ENCODE measurements at places on chromosomes 3 and 15.

DNA sequence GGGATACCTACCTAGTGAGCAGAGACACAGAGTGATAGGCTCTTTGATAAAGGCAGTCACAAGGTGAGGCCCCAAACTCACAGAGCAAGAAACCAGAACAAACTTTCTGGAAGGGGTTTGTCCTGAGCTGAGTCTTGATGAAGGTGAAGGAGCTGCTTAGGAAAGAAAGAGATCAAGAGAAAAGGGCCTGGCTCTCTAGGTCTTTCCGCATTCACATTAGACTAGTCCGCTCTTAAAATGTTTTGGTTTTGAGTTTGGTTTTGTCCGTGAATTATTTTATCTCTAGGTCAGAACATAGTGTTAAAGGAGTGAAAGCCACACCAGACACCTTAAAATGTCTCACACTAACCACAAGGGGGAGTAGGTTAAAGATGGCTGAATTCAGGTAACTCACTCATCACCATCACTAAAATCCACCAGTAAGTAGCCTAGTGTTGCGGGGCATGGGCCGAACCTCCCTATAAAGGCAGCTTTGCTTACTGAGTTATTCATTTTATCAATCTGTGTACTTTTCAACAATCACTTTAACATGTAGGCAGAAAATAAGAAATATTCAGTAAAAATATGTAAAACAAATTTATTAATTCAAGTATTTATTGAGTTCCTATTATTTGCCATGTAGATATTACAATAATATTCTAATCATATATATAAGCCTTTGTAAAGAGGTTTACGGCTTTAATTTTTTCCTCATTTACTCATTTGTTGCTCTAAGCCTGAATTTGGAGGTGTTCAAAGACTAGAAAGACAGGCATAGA lies 121.5 kb upstream of the TSC22D2 start:
- DNase-seq: no peak

GRCh38 chr3:99330281-99330680 lies 308.1 kb upstream of the COL8A1 start:
- DNase-seq: no peak

- DNase-seq: no peak
Measured at GRCh38 chr3:52682016-52682415, 3.7 kb downstream of the PBRM1 start.

DNA sequence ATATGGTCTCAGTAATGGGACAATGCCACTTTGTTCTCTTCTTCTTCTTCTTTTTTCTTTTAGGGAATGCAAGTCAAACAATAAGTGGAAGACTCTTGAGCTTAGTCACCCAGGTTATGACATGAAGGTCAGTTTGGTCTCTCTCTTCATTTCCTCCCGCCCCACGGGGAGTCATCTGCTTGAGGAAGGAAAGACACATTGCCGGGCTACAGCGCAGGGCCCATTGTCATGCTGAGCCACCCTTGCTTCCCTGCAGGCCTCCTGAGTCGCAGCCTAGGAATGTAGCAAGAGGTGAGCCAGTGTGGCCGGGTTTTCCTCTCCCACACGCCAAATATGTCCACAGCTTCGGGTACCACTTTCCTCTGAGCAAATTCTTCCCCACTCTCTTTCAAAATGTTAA lies 47.6 kb downstream of the RAP2B start:
- no peak for DNase-seq

DNA sequence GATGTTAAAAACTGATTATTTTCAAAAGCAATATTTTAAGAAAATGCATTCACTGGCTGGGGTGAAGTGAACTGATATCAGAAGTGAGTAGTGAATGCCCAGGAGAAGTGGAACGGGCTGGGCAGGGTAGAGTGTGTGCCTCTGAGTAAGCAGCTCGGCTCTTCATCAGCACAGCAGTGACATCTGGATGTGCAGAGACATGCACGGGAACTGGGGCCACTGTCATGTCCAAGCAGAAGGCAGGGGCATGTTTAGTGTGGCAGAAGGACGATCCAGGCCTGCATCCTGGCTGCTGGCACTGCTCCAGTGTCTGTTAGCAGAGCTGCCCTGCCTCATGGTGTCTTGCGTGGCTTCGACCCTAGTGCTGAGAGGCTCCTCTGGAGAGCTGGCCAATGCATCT lies 305.6 kb upstream of the LRRFIP2 start:
- no peak for DNase-seq

DNA sequence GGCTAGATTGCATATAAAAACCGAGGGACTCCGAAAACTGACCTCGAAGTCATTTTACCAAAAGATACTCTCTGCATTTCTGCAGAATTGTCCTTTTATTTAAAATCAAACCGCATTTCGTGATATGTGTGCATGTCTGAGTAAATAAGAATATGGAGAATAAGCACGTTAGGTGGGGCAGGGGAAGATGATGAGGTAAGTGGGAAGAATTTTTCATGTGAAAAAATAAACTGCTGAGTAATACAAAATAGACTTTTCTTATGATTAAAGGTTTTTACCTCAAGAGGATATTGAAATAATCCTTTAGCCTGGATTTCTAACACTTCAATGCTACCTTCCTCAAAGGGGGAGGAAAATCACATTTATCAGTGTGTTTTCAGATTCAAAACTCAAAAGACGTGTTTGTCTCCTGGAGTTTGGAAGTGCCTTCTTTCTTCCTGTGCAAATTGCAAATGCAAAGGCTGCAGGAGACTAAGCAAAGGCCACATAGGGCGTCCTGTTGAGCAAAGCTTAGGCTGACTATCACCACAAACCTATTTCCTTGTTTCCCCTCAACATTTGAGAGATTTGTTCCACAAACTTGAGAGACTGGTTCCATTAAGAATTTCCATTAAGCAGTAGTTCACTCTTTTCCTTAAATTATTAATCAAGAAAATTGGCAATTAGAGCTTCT lies 813.5 kb downstream of the MCTP2 start:
- no peak for DNase-seq

DNA sequence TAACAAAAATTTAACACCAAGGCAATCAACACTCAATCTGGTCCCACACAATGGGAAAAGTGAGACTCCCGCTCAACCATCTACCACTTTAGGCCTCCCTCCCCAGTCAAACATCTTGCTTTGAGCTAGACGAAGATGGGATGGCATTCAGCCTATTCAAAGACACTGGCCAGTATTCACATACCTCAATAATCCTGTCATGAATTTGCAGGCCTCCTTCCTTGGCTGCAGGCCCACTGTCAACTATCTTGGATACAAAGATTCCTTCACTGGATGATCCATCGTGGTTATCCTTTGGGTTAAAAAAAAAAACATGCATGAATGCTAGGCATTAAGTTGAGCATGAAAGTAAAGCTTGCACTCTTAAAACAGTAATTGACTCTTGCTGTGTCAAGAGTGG lies 22.6 kb downstream of the PDZRN3 start:
- no peak for DNase-seq

- no peak for DNase-seq
Measured at GRCh38 chr3:48445277-48445882, 1.2 kb upstream of the ATRIP start.

DNA sequence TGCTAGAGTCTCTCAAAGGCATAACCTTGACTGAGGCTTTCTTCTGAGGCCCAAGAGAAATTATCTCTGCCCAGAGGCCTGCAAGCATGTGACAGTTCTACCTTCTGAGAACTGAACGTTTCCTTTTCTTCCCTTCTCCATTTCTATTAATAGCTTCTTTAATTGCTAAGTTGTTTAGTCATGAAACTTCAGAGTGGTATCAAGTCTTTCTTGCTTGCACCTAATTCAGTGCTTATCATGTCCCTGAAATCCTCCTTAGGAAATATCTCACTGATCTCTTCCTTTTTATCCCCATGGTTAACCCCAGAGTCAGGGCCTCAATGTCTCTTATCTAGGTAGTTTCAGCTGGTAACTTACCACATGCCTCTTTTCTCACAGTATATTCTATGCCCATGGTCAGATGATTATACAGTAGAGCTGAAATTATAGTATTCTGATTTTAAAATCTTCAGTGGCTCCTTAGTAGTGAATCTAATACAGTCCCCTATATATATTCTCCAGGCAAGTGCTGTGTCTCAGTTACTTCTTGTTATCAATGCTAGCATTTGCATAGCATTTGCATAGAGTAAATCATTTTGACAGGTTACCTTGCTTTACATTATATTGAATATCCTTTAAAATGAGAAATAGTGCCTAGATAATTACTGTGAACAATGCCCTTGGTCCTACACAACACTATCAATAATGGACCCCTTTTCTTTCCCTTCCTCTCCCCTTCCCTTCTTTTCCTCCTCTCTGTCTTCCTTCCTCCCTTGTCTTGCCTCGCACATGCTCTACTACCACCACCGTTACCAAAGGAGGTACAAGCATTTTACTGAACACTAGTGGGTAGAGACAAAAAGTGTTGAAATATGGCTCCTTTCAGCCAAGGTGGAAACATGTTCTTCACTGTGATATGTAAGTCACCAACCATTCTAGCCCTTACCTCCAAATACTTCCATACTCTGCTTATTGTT lies 33.0 kb downstream of the KBTBD8 start:
- no peak for DNase-seq

DNA sequence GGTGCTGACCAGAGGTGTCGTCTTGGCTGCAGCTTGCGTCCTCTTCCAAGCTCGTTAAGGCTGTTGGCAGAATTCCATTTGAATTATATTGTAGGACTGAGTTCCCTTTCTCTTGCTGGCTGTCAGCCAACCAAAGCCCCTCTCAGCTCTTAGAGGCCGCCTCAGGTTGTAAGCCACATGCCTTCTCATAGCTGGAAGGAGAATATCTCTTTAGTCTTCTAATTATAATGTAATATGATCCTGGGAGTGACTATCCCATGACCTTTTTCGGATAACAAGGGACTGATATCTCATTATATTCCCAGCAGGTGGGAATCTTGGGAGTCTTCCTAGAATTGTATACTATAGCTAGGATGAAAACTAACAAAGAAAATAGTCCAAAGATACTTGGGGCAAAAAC lies 4.8 kb downstream of the SCG5 start:
- peak; percentile 56 for DNase-seq

GRCh38 chr15:48643206-48643605 lies 2.3 kb downstream of the FBN1 start:
- no peak for DNase-seq

GRCh38 chr15:75723847-75724660 lies 11.4 kb upstream of the CSPG4 start:
- peak; percentile 81 for DNase-seq

- no peak for DNase-seq
Measured at GRCh38 chr15:75397494-75397893, 29.1 kb upstream of the MAN2C1 start.

DNA sequence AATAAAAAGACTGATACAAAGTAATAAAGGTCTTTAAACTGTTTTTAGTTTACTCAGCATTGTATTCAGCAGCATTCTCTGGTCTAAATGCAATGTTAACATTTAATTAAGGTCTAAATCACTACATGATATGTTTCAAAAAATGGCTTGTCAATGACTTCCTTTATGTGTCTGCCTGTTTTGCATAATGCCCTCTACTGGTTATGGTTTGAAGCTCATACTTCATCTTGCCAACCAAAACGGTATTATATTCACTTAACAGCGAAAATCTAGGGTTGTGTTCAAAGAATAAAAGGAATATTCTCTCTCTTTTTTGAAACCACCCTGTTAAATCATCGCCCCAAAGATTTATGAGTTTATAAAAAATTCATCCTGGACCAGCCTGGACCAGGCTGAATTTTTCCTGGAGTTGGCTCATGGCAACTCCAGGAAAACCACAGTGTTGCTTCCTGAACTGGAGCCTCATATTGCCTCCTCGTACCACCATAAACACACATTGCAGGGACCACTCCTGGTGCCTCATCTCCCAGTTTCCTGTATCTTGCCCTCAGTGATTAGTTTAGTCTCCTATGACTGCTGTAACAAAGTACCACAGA lies 6.7 kb upstream of the NCEH1 start:
- DNase-seq: no peak

DNA sequence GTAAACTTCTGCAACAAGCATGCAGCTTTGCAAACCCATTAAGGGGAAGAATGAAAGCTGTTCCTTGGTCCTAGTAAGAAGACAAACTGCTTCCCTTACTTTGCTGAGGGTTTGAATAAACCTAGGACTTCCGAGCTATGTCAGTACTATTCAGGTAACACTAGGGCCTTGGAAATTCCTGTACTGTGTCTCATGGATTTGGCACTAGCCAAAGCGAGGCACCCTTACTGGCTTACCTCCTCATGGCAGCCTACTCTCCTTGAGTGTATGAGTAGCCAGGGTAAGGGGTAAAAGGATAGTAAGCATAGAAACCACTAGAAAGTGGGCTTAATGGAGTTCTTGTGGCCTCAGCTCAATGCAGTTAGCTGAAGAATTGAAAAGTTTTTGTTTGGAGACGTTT lies 224.2 kb downstream of the P3H2 start:
- no peak for DNase-seq

DNA sequence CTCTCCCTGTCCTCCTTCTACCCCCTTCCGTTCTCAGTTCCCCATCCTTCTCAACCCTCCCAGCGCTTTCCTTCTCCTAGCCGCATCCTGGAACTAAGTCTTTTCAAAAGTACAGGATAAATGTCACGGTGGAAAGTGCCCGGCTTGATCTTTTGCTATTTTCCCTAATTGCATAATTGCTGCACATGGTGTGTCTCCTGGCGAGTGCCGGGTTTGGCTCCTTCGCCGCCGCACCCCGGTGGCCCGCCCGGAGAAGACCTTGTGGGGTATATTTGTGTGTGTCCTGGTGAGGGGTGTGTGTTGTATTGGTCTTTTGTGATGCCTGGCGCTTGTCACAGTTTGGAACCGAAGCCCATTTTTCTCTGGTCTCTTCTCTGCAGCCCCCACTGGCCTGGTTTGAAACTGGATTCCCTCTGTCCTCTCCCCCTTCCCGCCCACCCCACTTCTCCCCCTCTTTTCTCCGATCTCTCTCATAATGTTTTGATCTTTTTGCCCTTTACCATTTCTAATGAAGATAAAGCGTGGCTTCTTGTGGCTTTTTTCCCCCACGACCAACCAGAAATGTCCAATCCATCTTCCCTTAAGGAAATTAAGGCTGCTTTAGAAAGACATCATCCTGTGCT lies 692 bp downstream of the UBE2E2 start:
- DNase-seq: peak; percentile 75

GRCh38 chr3:146268535-146269219 lies 17.8 kb upstream of the PLSCR4 start:
- no peak for DNase-seq

GRCh38 chr3:163838769-163839168 lies 1239.5 kb downstream of the SI start:
- DNase-seq: peak; percentile 10

GRCh38 chr3:17231537-17232261 lies 346.9 kb downstream of the PLCL2 start:
- DNase-seq: no peak

- no peak for DNase-seq
Measured at GRCh38 chr15:81315452-81316175, 8.3 kb downstream of the STARD5 start.

GRCh38 chr3:27097182-27097581 lies 272.0 kb downstream of the NEK10 start:
- DNase-seq: no peak

GRCh38 chr3:197430934-197431333 lies 124.8 kb downstream of the BDH1 start:
- DNase-seq: no peak

GRCh38 chr3:111823341-111823855 lies 35.7 kb upstream of the PHLDB2 start:
- DNase-seq: no peak

All from retina (tissue), 1 donor.